ENCODE measurements at places on chromosomes 2 and 18. TPM values are rescaled to one million over a fixed set of nuclear protein-coding genes. Genes with fewer than 3 reads are reported as not detected.

GRCh38 chr2:237692601-237693290 is 65.4 kb downstream of the LRRFIP1 start:
- DNase-seq: peak; percentile 59

- DNase-seq: no peak
Observed at GRCh38 chr2:132873738-132874137, 203.7 kb upstream of the LYPD1 start.

DNA sequence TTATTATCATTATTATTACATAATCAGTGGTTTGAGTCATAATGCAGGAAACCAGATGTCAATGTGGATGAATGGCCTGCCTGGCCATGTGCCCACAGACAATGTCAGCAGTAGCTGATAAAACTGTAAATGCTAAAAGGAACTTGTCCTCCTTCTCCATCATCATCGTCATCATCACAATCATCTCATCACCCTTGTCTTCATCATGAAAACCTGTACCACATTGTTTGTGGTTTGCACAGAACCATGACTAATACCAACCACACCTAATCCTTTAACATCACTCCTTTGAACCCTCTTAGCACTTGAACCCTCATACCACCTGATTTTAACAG is 96.0 kb downstream of the HNMT start:
- peak; percentile 69 for DNase-seq

DNA sequence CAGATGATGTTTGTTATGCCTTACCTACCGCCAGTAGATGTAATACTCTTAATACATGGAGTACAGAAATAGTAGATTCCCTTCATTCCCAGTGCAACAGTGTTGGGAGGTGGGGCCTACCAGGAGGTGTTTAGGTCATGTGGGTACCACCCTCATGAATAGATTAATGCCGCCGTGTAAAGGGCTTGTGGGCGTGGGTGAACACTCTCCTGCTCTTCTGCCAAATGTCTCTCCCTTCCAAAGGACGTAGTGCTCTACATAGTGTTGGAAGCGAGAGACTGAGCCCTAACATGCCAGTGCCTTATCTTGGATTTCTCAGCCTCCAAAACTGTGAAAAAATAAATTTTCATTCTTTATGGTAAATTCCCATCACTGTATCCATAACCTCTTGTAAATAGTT is 30.1 kb downstream of the PLEKHA3 start:
- DNase-seq: no peak

DNA sequence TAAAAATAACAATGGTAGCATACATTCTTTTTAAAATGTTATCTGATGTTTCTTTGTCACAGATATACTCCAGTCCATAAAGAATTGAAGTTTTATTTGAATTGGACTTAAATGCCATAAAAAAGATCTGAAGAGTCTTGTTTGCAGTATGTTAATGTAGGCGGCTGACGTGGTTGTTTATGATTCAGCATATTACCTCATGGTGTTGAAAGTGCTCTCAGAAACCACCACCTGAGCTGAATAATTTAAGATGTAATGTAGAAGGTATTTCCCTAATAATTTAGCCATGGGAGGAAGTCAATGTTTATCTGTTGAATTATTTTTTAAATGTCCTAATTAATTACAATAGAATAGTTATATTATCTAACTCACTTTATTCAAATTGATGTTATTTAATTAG is 58.6 kb upstream of the CHN1 start:
- DNase-seq: peak; percentile 32

DNA sequence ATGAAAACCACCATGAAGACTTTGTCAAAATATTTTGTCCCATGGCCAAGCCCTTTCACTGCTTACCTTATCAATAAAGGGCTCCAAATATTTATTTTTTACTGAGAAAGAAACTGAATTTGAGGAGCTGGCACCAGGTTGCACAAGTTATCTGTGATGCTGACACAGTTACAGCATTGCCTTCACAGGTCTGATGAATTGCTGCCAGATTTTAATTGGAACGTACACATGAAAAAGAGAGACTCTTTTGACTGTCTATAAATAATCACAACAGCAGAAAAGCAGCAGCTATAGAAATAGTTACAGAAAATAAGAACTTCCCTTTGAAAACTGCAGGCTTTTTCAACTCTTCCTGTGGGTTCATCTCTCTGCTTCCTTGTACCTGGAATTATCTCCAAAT is 23.9 kb downstream of the TMEM200C start:
- DNase-seq: no peak

DNA sequence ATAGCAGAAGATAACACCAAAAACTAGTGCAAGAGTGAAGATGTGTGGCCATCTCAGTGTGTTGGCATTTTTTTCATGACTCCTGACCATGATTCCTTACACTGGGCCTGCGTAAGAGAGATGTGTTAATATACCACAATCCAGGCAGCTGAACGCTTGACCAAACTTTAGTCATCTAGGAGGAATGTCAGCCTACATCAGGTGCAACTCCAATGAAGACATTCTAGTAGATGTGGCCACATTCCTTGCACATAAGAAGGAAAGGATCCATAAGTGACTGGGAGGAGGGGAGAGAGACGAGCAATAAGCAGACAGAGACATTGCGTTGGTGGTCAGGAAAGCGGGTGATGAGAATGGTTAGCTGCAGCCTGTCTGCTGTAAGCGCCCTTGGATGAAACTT is 42.6 kb downstream of the CYRIA start:
- DNase-seq: peak; percentile 13

- peak; percentile 54 for DNase-seq
Observed at GRCh38 chr2:159399716-159400415, 113.4 kb upstream of the WDSUB1 start.

- DNase-seq: no peak
Observed at GRCh38 chr2:204346906-204347305, 198.4 kb upstream of the PARD3B start.

GRCh38 chr2:72127401-72128058 is 20.1 kb downstream of the CYP26B1 start:
- DNase-seq: no peak

DNA sequence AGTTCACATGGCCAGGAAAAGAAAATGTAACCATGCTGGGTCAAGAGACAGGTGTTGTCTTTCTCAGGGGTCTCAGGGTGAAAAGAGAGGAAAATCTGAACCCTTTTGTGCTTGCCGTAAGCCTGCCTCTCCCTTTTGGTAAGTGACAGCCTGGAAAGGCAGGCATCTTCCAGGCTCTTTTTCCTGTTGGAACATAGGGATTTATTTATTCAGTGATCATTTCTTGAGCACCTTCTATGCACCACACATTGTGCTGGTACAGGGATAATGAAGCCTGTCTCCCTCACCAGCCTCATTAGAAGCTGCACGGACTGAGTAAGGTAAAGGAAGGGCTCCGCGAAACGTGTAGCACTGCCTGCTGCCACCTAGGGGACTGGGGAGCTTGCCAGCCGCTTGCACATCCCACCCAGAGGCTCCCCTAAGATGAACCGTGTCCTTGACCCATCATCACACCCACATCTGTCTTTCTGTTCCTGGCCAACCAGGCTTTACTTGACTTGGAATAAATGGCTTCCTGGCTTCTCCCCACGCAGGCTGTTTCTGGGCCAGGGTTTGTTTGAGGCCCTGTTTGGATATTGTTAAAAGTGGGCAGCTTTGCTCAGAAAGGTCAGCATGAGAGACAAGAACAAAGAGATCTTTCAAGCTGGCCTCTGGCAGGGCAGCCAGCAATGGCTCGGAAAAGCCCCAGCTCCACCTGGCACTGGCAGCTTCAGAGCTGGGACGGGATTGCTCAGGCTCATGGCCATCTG is 73.3 kb upstream of the MCFD2 start:
- no peak for DNase-seq

- DNase-seq: no peak
Observed at GRCh38 chr2:134217351-134217750, 36.5 kb upstream of the MGAT5 start.

- DNase-seq: peak; percentile 37
Observed at GRCh38 chr2:140586379-140586778, 1544.4 kb downstream of the LRP1B start.

DNA sequence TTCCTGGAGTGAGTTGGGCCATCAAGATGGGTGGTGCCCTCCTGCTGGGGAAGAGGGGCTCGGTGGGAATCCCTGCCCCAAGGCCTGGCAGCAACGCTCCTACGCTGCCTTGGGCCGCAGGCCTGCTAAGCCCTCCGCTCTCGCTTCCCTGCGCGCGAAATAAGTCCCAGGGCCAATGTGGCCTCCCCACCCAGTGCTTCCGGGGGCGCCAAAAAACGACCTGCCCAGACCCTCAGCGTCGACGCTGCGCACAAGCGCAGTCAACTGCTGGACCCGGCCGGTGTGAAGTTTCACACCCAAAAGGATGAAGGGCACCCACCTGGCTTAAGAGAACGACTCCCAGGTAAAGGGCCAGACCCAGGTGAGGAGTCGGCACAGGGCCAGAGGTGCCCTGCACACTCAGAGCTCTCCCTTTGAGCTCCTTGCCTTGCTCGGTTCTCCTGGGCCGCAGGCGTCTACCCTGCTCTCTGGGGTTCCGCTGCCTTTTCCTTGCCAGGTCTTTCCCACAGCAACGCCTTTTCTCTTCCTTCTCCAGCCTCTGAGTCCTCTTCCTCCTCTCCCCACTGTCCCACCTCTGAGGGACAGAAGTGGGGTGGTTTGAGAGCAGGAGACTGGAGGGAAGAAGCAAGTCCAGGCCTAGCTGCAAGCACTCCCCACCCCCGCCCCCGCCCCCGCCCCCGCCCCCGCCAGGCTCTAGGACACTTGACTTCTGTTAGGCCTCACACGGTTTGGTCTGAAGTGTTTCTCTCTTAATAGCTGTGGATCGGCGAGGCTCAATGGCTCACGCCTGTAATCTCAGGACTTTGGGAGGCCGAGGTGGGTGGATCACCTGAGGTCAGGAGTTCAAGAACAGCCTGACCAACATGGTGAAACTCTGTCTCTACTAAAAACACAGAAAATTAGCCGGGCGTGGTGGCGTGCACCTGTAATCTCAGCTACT is at the start of gene DNAJC5G:
TSS of gene DNAJC5G (plus strand) at position 223 of the 940 bp plus-strand sequence. CDS start 1,296 bp downstream, outside the sequence.
- no peak for DNase-seq

- peak; percentile 87 for DNase-seq
Observed at GRCh38 chr2:151374436-151374835, 17.0 kb downstream of the TNFAIP6 start.

GRCh38 chr2:135281379-135281778 is 229.3 kb downstream of the RAB3GAP1 start:
- DNase-seq: no peak

- no peak for DNase-seq
Observed at GRCh38 chr2:168338292-168338691, 90.9 kb upstream of the STK39 start.

GRCh38 chr2:64283641-64284361 is 139.6 kb upstream of the PELI1 start:
- peak; percentile 59 for DNase-seq

DNA sequence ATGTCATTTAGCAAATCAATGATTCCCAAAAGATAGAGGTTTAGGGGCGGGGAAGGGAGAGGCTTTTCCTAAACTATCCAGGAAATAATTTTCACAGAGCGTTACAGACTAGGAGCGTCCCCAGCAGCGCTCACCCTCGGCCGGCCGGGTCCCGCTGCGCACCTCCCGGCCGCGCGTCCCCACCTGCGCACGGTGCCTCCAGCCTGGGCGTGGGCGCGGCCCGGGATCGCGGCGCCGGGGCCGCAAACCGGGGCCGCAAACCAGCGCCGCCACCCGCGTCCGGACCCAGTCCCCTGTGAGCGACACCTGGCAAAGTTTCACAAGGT is 684 bp upstream of the ZCCHC2 start:
- no peak for DNase-seq

DNA sequence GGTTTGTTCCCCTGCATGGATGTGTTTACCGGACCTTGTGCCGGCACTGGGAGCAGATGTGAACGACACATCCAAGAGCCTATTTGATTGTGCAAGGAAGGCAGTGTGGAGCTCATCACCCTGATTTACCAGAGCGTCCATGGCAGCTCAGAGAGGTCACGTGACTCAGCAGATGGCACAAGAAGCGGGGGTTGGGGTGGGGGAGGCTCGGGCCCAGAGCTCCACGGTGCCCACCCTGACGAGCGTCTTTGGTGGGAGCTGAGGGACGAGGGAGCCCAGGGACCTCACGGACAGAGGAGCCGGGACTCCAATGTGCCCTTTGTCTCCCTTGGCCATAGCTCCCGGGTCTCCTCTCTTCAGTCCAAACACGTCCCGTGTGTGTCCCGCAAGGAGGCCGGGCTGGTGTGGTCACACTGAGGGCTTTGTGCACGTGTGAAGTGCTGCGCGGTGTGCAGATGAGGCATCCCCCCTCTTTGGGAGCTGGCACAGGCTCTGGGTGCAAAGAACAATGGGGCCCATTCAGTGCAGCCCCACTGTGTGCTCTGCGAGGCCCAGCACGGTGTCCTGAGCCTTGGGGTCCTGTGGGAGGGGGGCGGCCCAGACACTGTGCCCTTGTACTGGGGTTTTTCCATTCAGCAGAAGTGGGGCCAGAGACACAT is 15.5 kb downstream of the KCNIP3 start:
- DNase-seq: no peak

DNA sequence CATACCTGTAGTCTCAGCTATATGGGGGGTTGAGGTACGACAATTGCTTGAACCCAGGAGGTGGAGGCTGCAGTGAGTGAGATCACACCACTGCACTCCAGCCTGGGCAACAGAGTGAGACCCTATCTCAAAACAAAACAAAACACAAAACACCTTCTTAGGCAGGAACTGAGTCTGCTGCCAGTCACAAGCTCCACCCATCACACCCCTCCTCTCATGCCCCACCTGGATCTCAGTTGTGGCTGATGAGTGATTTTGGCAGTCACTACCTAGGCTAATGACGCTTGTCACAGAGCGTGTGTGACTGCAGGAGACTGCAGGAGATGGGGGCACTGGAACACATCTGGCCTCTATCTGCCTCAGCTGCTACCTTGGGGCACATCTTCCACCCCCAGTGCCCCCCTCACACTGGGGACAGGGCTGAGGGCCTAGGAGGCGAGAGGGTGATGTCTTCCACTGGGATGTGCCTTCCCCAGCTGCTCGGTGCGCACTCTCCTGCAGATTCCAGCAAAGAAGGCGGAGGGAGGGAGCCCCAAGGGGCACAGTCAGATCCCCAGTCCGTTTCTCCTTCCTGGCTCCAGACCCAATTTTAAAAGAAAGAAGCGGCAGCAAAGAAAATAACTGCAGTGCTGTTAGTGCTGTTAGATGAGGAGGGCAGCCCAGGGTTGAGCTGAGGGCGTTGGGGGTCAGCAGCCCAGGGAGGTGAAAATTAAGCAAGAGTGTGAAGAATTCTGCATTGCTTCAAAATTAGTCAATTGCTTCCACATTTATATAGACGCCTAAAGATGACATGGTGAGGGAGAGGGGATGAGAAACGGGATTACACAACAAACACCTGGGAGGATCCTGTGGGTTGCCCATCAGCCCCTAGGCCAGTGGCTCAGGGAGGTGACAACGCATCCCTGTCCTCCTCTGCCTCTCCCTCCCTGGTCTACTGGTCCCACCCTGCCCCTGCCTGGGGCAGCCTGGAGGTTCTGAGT is 143.6 kb upstream of the HAAO start:
- DNase-seq: no peak

- no peak for DNase-seq
Observed at GRCh38 chr2:129903586-129904425, 75.7 kb upstream of the RAB6C start.

Gene FOXD4L1
- not detected for polyA plus RNA-seq

Gene HOXD3
- 2.3 TPM for polyA plus RNA-seq

Gene KRTCAP3
- 0.67 TPM for polyA plus RNA-seq

Gene VPS54
- polyA plus RNA-seq: 5.9 TPM

Gene ABCG8
- 0.04 TPM for polyA plus RNA-seq

Gene SCN7A
- not detected for polyA plus RNA-seq

Gene OR6B2
- not detected for polyA plus RNA-seq
